ENCODE measurements at places on chromosomes 11 and 22.

DNA sequence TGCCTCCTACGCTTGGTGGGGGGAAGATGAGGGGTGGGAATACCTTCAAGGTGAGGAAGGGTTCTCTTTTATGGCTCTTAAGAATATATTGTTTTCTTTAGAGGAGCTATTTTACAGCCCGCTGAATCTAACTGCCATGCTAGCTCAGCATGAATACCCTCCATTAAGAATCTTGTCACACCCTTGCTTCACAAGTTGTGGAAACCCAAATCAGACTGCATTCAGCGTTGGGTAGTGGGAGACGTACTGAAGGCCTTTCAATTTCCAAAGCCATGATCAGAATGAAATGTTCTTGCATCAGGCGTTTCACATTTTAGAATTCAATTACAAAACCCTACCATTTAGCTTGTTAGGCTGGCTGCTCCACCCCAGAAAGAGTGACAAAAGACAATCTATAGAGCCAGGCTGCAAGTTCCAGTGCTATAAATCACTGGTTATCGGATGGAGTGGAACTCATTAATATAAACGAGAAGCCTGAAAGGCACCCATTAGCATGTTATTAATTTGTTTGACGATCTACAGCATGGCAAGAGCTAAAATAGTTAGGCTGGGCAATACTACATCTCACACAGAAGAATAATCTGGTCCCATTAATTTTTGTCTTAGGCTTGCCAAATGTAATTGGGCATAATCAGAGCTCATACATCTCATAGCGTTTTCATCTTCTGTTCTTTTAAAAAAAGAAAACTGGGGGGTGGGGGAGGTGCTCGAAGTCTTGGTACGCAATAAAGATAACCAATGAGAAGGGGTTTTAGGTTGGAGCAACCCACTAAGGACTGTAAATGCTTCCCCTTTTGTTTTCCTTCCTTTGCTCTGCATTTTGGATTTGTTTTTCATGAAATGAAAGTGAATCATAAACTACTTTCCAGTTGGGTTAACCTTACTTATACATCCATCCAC lies 57.5 kb downstream of the ABTB2 start:
- no peak for DNase-seq

- no peak for DNase-seq
Measured at GRCh38 chr11:78085972-78086371, 6.3 kb upstream of the NDUFC2 start.

DNA sequence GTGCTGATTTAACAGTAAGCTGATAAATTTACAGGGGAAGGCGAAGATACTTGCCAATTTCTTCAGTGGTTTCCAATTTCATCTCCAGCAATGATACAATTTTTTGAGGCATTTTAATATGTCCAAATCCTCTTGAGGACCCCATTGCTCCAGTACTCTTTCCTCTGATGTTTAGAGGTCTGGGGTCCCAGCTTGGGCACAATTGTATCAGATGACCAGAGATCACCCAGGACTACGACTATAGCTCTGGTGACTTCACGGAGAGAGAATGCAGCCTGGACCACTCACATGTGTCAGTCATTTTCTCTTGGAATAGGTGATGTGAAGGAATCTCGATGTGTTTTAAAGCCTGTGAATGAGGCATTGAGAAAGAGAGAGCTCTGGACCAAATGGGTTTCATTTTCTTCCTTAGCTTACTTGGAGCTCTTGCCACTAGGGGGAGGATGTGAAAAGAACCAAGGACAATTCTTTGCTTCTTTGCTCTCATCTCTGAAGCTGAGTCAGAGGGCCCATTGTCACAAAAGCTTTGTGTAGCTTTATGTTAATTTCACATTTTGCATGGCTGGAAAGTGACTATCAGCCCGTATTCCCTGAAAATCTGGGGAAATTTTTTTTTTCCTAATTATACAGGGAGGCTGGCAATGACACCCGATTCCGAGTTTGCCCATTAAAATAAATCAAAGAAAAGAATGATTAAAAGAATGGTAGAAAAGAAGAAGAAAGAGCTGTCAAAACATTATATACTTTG lies 6.7 kb upstream of the CCDC90B start:
- peak; percentile 78 for DNase-seq

DNA sequence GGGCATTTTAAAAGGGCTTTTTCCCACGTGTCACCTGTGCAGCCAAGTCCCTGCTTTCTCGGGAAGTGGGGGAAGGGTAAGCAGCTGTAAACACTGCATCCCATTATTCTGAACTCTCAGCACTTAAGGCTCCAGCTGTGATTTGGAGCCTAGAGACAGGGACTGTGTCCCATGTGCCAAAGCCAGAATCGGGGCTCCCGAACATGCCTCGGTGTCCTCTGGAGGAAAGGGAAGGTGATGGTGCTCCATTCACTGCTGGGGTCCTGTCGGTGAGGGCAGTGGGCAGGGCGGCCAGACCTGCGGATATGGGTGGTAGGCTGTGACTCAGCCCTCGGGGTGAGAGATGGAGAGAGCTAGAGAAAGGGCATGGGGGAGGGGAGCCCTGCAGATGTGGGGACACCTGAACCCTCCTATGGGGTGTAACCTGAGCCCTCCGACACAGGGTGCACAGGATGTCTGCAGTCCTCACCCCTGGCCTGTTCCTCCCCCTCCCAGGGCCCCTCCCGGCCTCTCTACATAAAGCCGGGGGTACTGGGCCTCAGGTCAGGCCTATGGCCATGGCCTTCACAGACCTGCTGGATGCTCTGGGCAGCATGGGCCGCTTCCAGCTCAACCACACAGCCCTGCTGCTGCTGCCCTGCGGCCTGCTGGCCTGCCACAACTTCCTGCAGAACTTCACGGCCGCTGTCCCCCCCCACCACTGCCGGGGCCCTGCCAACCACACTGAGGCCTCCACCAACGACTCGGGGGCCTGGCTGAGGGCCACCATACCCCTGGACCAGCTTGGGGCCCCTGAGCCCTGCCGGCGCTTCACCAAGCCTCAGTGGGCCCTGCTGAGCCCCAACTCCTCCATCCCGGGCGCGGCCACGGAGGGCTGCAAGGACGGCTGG lies 31.8 kb downstream of the CAPN1 start:
- DNase-seq = peak; percentile 15

- no peak for DNase-seq
Measured at GRCh38 chr22:44677871-44678555, 24.0 kb upstream of the PRR5 start.

DNA sequence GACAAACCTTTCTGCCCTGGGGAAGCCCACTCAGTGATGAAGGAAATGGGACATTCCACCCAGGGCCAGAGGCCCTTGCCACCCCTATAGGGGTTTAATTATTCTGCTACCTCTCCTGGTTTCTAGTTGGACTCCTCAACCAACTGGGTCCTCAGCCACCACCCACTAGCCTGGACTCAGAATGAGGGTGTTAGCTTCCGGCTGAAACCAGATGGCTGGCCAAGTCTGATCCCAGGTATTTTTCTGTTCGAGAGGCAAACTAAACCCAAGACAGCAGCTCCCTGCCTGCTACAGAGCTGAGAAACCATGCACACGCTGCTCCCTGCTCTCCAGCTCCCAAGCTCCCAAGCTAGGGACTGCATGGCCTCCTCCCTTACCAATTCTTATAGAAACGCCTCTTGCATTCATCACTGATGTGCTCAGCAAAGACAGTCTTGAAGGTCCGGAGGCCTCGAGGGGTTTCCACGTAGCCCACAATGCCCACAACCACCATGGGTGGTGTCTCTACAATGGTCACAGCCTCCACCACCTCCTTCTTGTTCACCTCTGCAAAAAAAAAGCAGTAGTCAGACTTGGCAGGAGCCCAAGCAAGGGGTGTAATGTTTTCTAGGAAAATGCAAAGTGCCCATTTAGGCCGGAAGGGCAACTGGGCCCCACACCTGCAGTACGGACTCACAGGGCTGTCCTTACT lies 2.2 kb downstream of the RPL3 start:
- peak; percentile 34 for DNase-seq

DNA sequence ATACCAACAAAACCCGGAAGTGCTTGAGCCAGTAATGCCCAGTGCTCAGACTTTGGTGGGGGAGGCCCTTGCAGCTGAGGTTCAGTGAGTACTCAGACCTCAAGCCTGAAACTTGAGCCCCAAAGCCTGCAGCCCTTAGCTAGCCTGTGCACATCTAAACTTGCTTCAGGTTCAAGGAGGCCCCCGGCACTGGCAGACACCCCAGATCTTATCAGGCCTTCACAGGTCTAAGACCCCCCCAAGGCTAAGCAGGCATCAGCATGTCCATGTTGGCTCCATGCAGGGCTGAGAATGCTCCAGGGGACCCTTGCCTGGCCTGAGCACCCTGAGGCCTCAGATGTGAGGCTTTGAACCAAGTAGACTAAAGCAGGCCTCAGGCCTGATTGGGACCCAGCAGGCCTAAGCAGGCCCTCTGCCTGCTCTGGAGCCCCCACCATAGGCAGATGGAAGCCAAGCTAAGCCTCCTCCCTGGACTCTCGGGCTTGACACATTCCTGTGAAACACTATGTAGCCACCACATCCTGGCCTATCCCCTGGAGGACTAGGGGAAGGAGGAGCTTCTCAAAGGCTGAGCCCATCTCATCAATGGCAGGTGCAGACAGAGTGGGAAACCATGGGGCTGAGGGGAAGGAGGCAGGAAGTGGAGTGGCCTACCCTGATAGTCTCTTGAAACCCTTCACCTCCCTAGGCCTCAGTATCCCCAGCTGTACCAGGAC lies 1.2 kb upstream of the CASTOR1 start:
- DNase-seq = peak; percentile 63

- DNase-seq = no peak
Measured at GRCh38 chr11:77072851-77073327, 6.1 kb downstream of the CAPN5 start.

DNA sequence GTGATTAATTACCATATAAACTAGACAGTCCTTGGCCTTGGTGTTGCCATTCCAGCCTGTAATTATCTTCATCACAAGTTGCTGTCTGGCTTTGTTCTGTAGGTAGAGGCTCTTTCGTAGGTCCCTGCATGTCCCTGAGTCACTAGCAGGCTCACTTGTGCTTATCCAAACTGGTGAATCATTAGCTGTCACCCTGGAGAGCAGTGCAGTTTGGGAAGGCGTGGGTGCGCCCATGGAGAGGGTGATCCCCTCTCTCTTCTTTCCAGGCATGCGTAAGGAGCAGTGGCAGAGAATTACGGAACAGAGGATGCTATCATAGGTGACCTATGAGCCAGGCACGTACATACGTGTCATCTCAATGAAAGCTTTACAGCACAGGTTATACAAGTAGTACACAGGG lies 11.0 kb upstream of the EHF start:
- no peak for DNase-seq

DNA sequence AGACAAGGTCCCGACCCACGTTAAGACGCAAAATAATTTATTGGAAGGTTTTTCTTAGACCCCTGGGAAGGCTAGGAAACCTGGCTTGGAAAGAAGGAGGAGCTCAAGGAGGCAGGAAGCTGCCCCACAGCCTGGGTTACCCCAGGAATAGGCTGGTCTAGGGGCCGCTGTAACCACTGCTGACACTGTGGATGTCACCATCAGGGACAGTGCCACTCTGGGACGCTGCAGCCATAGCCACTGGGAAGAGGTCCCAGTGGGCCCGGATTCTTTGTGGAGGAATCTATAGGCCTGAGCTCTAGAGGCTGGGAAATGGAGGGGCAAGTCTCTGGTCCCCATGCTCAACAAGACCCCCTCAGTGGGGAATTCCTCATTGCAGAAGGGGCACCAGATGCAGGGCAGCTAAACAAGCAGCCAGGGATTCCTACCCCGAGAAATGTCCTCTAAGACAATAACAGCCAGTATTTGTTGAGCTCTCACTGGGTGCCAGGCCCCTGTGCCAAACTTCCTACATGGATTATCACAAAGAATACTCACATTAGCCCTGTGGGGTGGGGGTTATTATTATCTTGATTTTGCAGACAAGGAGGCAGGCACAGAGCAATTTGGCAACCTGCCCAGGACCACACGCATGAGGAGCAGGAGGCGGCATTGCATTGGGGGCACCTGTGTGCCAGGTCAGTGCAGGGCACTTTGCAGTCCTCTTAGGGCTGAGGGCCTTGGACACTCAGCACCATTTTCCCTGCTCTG lies 19.5 kb upstream of the CHKA start:
- no peak for DNase-seq

DNA sequence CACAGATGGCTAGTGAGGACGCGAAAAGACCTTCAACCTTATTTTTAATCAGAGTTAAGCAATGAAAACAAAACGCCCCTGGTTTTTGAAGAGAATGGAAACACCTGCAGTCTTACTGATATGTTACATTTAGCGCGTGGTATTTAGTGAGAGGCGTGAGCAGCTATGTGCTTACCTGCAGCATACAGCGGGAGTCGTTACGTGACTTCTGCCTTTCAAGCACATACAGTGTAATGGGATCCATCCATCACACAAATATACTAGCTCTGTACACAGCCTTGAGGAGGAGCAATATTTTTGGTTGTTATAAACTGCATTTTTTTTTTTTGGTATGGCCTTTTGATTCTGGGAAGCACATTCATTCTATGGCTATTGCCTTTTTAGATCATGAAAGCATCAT lies 5.5 kb downstream of the KRTAP5-2 start:
- no peak for DNase-seq

- DNase-seq = peak; percentile 82
Measured at GRCh38 chr11:64094463-64095260, 58.9 kb downstream of the FLRT1 start.

GRCh38 chr11:42773729-42774128 lies 538.1 kb upstream of the API5 start:
- DNase-seq = no peak

- DNase-seq = peak; percentile 43
Measured at GRCh38 chr11:126140926-126141280, 70.5 kb downstream of the RPUSD4 start.

DNA sequence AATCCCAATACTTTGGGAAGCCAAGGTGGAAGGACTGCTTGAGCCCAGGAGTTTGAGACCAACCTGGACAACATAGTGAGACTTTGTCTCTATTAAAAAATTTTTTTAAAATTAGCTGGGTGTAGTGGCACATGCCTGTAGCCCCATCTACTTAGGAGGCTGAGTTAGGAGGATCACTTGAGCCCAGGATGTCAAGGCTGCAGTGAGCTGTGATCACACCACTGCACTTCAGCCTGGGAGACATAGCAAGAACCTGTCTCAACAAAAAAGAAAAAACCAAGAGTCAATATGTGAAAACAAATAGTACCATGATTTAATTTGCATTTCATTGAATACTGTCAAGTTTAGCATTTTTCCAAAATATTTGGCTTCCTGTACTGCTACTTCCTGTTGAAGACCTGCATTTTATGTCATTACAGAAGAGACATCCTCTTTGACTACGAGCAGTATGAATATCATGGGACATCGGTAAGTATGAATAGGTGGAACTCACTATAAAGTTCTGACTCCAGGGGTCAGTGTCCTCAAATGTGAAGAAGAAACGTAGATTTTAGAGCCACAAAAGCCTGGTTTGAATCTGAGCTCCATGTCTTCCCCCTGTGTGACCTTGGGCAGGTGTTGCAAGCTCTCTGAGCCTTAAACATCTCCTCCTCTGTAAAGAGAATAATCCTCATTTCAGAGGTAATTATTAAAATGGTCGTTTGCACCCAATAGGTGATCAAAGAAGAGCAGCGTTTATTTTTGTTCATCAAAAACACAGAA lies 16.0 kb downstream of the CDC45 start:
- peak; percentile 50 for DNase-seq
